Lower leg skin (tissue), 4 donors: ENCODE measurements at places on chromosomes 12 and 14.

- DNase-seq = no peak
Observed at GRCh38 chr14:70755655-70756054, 53.7 kb downstream of the MAP3K9 start.

GRCh38 chr14:21030531-21030930, 514 bp downstream of the TPPP2 start:
- no peak for DNase-seq

DNA sequence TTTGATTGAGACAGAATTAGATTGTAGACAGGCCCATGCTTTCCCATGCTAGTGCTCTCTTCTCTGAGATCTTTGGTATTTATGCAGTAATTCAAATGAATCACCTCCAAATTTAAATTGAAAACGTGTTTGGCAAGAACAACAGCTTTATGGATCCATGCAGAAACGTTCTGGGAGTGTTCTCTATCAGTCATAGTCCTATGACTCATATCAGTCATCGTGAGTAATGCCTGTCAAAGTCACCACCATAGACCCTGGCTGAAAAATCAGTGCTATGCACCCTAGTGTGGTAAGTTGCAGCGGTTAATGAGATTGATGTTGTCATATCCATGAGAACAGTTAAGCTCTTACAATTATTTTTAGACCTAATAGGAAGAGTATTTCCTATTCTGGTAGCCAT, 90.1 kb upstream of the FOXG1 start:
- DNase-seq = no peak

- no peak for DNase-seq
Observed at GRCh38 chr12:51749206-51749985, 99.1 kb downstream of the FIGNL2 start.

- no peak for DNase-seq
Observed at GRCh38 chr12:29133680-29134079, 15.4 kb upstream of the FAR2 start.

- DNase-seq = no peak
Observed at GRCh38 chr12:112741106-112741505, 50.4 kb upstream of the RPH3A start.

GRCh38 chr12:101108130-101108529, 101.9 kb downstream of the SLC5A8 start:
- DNase-seq = no peak

GRCh38 chr14:85529803-85530574, at the start of gene FLRT2:
TSS of gene FLRT2 (plus strand) at chr14:85530144. CDS start at chr14:85621515, 91,371 bp downstream.
- DNase-seq = peak; percentile 56

- no peak for DNase-seq
Observed at GRCh38 chr14:31927348-31927832, 149.7 kb upstream of the ARHGAP5 start.

- DNase-seq = no peak
Observed at GRCh38 chr14:88270776-88271175, 52.3 kb downstream of the KCNK10 start.

DNA sequence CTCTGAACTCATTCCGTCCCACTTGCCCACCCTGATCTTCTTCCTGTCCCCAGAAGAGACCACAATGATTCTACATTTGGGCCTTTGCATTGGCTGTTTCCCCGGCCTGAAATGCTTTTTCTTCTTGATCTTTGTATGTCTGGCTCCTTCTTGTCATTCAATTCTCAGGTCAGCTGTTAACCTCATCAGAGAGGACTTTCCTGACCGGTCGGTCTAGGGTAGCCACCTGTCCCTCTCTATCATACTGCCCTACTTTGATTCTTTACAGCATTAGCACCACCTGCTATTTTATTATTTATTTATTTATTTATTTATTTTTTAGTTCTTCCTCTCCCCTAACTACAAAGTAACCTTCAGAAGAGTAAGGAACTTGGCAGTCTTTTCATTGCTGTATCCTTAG, 84.3 kb downstream of the DYRK2 start:
- no peak for DNase-seq

DNA sequence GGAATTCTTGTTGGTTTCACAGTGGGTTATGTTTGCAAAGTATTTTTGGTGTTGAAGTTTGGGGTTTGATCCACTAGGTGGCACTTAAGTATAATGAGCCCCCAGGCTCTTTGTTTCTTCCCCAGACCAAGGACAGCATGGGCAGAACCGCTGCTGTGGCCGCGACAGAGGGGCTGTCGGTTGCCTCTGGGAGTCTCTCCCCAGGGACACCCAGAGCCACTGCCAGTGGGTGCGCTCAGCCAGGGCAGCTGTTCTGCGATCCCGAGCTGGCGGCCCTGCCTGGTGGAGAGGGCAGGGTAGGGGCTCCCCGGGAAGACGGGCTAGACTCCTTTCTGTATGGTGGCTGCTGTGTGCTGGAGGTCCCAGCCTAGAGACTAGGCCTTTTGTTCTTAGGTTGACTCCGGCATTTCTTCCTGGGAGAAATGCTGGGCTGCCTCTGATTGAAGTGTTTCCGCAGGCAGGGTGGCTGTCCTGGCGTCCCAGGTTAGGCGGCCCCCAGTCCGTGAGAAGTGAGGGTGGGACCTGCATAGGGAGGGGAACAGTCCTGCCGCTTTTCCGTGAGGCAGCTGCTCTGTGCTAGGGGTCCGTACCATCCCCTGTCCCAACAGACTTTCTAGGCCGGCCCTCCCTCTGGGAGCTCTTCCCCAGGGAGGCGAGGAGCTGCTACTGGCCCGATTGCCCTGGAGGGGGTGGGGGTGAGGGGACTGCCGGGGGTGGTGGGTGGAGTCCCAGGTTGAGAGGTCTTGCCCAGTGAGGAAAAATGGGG, 253.1 kb upstream of the PELI2 start:
- DNase-seq = no peak

- DNase-seq = no peak
Observed at GRCh38 chr14:78278464-78279250, 108.5 kb downstream of the NRXN3 start.

- DNase-seq = no peak
Observed at GRCh38 chr14:64934338-64934929, 8.1 kb downstream of the GPX2 start.

- no peak for DNase-seq
Observed at GRCh38 chr14:58659846-58660245, 22.1 kb downstream of the DACT1 start.

DNA sequence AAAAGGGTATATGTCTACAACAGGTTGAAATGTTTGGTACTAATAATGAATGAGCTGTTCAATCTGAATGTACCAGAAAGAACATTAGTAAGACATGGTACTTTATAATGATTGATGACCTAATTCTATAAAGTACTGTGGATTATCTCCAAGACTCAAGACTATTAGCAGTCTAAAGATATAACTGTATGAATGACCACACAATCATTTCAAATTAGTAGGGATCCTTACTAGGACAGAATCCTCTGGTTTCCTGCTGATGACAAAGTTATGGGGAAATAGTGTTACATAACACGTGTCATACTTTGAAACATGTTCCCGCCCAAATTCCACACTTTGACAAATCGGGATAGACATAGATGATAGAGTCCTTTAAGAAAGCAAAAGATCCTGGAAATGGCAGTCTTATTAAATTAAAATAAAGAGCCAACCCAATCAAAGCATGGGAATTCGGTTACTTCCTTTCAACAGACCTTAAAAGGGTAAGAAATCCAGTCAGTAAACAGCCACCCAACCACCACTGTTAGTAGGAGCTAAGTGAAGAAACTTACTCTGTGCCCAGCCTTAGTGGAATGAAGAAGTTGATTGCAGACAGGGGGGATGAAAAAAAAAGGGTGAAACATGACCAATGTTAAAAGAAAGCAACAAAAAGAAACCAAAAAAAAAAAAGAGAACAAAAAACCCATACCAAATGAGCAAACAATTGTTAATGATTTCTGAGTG, 2.8 kb downstream of the VPS29 start:
- DNase-seq = no peak

DNA sequence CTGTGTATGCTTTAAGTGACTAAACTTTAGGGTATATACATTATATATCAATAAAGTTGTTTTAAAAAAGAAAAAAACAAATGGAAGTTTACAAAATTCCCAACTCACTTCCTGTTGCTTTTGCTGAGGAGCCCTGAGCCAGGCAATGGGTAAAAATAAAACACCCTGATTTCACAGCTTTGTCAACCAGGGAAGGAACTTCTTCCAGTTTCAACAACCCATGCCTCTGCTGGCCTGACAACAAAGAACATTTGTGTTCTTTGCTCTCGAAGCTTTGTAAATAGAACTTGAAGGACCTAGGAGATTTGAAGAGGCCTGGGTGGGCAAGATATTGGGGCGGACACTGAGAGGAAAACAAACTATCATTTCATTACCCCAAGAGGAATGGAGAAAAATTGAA, 141.2 kb upstream of the NOS1 start:
- DNase-seq = no peak

DNA sequence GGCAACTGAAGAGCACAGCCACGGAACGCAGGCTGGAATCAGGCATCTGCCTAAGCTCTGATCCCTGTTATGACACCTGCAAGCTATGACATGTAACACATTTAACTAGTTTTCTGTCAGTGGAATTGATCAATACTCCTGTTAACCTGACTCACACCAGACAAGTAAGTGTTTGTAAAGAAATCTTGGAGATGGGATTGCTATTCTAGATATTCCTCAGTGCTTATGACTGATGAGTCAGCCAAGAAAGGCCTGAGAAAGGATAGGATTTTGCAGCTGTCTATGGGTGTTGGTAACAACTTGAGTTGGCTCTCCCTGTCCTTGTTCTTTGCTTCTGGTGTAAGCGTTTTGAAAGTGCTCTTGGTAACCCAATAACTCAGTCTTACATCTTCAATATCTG, 110.5 kb downstream of the GPR135 start:
- no peak for DNase-seq

- no peak for DNase-seq
Observed at GRCh38 chr12:27213830-27214787, 30.0 kb upstream of the STK38L start.

GRCh38 chr12:66417217-66417616, 114.9 kb downstream of the HELB start:
- DNase-seq = no peak

DNA sequence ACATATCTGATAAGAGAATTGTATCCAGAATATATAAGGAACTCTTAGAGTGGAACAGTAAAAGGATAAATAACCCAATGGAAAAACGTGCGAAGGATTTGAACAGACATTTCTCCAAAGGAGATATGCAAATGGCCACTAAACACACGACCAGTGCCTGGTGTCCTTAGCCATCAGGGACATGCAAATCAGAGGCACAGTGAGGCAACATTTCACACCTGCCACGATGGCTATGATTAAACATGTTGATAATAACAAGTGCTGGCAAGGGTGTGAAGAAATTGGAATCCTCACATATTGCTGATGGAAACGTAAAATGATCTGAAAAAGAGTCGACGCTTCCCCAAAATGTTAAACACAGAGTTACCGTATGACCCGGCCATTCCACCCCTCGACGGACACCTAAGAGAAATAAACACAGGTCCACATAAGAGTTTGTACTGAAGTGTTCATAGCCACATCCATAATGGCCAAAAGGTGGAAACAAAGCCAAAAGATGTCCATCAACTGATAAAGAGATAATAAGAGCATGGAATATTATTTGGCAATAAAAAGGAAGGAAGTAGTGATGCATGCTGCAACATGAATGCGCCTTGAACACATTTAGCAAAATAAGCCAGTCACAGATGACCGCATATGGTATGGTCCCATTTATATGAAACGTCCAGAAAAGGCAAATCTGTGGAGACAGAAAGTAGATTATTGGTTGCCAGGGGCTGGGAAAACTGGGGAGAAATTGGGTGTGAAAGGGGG, 6.3 kb upstream of the TMEM121 start:
- DNase-seq = no peak

- DNase-seq = peak; percentile 79
Observed at GRCh38 chr12:54126696-54127537, 61.9 kb downstream of the SMUG1 start.

- DNase-seq = no peak
Observed at GRCh38 chr12:638953-639557, 24.2 kb downstream of the NINJ2 start.
